ENCODE measurements at places on chromosomes 6 and 20.
A peak's percentile ranks its signal among the peaks of the same experiment; 100 is the strongest.

GRCh38 chr6:114997813-114998292 is 655.0 kb upstream of the HS3ST5 start:
- no peak for DNase-seq

- peak; percentile 34 for DNase-seq
Observed at GRCh38 chr6:4904461-4905025, 99.3 kb downstream of the RPP40 start.

DNA sequence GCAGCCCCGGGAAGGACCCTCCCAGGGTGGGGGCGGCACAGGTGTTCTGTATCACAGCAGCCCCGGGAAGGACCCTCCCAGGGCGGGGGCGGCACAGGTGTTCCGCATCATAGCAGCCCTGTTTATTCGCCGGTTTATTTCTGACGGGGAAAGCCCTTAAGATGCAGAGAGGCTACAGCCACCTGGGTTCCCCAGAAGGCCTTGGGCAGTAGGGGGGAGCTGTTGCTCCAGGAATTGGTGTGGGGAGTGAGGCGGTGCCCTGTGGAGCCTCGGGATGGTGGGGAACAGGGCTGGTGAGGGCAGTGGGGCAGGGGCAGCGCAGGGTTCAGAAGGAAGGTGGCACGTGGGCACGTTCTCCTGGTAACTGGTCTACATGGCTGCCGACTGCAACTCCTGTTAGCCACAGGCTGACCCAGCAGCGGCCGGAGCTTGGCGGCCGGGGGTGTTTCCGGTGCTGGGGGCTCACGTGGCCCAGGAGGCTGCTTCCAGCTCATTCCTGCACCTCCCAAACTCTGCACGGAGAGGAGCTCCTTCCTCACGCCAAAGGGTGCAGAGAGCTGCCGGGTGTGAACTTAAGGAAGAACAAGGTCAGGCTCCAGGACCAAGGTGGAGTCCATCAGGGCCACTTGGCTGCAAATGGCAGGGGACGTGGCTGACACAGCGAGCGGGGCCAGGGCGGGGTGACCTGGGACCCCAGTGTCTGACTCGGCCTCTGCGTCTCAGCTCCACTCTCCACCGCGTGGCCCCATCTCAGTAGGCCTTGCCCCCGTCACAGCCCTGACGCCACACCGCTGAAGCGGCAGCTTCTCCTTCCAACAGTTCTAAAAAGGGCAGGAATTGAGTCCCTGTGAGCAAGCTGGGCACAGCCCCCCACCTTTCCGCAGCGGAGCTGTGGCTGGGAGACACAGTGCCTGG is 13.2 kb downstream of the SLCO4A1 start:
- DNase-seq: no peak

DNA sequence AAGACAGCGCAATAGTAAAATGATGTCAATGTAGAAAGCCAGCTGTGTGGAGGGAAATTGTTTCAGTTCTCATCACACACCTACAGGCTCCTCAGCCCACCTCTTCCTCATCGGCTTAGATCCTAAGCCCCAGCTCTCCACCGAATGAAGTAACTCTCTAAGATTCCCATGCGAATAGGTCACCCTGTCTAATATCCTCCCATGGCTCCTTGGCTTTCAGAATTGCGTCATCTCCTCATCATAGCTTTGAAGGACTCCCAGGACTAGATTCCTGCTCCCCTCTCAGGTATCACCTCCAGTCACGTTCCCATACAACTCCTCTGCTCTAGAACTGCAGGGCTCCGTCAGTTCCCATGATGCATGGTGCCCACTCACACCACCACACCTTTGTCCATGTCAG is 16.2 kb upstream of the SLC22A16 start:
- no peak for DNase-seq

DNA sequence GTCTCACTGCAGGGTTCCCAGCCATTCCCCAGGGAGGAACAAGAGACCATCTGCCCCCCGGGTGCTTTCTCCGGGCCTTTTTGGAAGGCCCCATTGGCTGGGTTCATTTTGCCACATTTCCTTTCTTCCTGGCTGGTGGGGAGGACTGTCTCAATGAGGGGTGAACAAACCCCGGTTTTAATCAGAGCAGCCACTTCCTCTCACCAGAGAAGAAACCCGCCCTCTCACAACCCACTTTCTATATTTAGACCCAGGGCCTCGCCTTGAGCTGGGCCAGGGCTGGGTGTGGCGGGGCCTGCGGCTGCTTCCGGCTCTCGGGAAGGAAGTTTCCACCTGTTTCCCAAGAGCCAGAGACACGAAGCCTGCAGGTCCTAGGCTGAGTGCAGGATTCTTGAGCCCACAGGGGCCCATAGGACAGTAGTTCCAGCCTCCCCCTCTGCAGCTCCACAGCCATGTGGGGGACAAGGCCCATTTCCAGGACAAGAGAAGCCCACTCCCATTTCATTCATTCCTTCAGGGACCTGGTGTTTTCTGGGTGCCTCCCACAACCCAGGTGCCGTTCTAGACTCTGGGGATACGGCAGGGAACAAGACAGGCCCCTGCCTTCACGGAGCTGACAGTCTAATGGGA is 41.8 kb downstream of the RBM38 start:
- DNase-seq: no peak

GRCh38 chr20:44540834-44541233 is 19.0 kb upstream of the SERINC3 start:
- DNase-seq: no peak

- no peak for DNase-seq
Observed at GRCh38 chr20:24134284-24134683, 145.7 kb upstream of the GGTLC1 start.

DNA sequence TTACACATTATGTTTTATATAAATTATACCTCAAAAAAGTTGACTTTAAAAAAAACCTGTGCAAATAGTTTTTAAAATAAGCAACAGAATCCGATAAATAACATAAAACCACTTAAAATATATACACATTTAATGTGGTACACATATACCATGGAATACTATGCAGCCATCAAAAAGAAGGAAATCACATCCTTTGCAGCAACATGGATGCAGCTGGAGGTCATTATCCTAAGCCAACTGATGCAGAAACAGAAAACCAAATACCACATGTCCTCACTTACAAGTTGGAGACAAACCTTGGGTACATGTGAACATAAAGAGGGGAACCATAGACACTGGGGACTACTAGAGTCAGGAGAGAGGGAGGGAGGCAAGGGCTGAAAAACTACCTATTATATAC is 4.0 kb upstream of the DEFB121 start:
- no peak for DNase-seq

GRCh38 chr20:23079926-23080325 is 6.2 kb downstream of the CD93 start:
- no peak for DNase-seq

Measured in hepatocyte (in vitro differentiated cells).